Natural killer cell treated with Interleukin-12 subunit alpha and Interleukin-12 subunit beta and Interleukin-15 and Interleukin-18, amount 100 ng/mL, for 72 hours (primary cell): ENCODE measurements at places on chromosomes 7 and 10. TPM values are rescaled to one million over a fixed set of nuclear protein-coding genes. Genes with fewer than 3 reads are reported as not detected.

- H3K27ac ChIP-seq: no peak overlapping the region
- DNase-seq: no peak
- no peaks in the 10 kb centered on the region for H3K36me3 ChIP-seq
- no peak overlapping the region for H3K4me3 ChIP-seq
- no peaks in the 10 kb centered on the region for H3K4me1 ChIP-seq
These were observed 52.0 kb downstream of the C10orf90 start for GRCh38 chr10:126618466-126618865.

GRCh38 chr7:72441791-72442190 is 29.7 kb upstream of the CALN1 start:
- no peaks in the 10 kb centered on the region for H3K4me1 ChIP-seq
- H3K36me3 ChIP-seq: no peaks in the 10 kb centered on the region
- no peak for DNase-seq
- no peak overlapping the region for H3K27ac ChIP-seq

GRCh38 chr10:47266602-47267001 is 33.4 kb upstream of the GDF10 start:
- H3K4me3 ChIP-seq: no peak overlapping the region
- no peaks in the 10 kb centered on the region for H3K27me3 ChIP-seq
- H3K4me1 ChIP-seq: no peaks in the 10 kb centered on the region
- no peak overlapping the region for H3K27ac ChIP-seq

GRCh38 chr10:36462194-36462593 is 663.2 kb upstream of the ANKRD30A start:
- peaks cover 2% of the 10 kb centered on the region for H3K4me1 ChIP-seq
- no peaks in the 10 kb centered on the region for H3K27me3 ChIP-seq
- no peak for DNase-seq
- H3K4me3 ChIP-seq: no peak overlapping the region
- no peak overlapping the region for H3K27ac ChIP-seq

DNA sequence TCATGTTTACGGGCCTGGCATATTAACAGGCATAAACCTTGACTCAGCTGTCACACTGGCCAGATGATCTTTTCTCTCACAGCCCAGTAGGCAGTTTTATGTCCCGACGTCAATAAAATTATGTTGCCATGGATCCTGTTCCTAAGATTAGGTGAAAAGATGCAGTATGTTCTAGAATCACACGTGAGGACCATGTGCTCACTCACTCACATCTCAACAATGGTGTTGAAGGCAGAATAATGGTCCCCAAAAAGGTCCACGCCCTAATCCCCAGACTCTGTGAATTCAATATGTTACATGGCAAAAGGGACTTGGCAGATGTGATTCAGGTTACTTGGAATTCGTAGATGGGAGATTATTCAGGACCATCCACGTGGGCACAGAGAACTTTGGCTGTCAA is 3.5 kb downstream of the DOCK1 start:
- no peaks in the 10 kb centered on the region for H3K36me3 ChIP-seq
- H3K4me3 ChIP-seq: no peak overlapping the region
- peaks cover 18% of the 10 kb centered on the region for H3K27me3 ChIP-seq
- DNase-seq: no peak
- H3K4me1 ChIP-seq: peaks cover 6% of the 10 kb centered on the region
- H3K27ac ChIP-seq: no peak overlapping the region

GRCh38 chr7:146119002-146119401 is 2.4 kb downstream of the CNTNAP2 start:
- DNase-seq: no peak
- peaks cover 15% of the 10 kb centered on the region for H3K27me3 ChIP-seq
- no peak overlapping the region for H3K27ac ChIP-seq
- no peaks in the 10 kb centered on the region for H3K4me1 ChIP-seq

GRCh38 chr7:140229101-140229525 is 52.3 kb upstream of the KDM7A start:
- peaks cover 30% of the 10 kb centered on the region for H3K4me1 ChIP-seq
- H3K4me3 ChIP-seq: peak overlapping the region; percentile 95
- no peaks in the 10 kb centered on the region for H3K27me3 ChIP-seq
- no peaks in the 10 kb centered on the region for H3K36me3 ChIP-seq

DNA sequence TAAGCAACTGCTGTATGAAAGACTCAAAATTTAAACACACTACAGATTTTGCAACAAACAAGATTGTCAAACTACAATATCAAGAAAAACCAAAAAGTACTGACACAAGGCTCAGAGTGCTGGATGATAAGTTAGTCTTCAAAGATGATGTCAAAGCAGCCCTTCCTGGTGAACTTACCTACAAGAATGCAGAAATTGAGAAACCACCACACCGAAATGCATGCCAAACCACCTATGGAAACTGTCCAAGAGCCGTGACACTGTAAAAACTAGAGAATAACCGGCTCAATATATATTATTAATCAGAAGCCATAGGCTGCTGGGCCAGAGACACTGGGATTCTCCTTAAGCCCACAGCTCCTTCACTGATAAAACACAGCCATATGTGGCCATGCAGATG is 25.3 kb downstream of the DENND11 start:
- H3K27me3 ChIP-seq: no peaks in the 10 kb centered on the region
- peaks cover 15% of the 10 kb centered on the region for H3K36me3 ChIP-seq

- H3K4me1 ChIP-seq: peaks cover 4% of the 10 kb centered on the region
- no peak for DNase-seq
- H3K27ac ChIP-seq: no peak overlapping the region
- H3K36me3 ChIP-seq: peaks cover under 1% of the 10 kb centered on the region
- peaks cover 3% of the 10 kb centered on the region for H3K27me3 ChIP-seq
- H3K4me3 ChIP-seq: no peak overlapping the region
These were observed 8.6 kb upstream of the CPED1 start for GRCh38 chr7:120979765-120980499.

- no peaks in the 10 kb centered on the region for H3K36me3 ChIP-seq
- peaks cover 11% of the 10 kb centered on the region for H3K27me3 ChIP-seq
- H3K4me1 ChIP-seq: no peaks in the 10 kb centered on the region
These were observed 264.1 kb downstream of the PHF14 start for GRCh38 chr7:11237742-11238141.

- H3K27me3 ChIP-seq: peaks cover 46% of the 10 kb centered on the region
- no peak overlapping the region for H3K27ac ChIP-seq
- DNase-seq: no peak
- H3K4me3 ChIP-seq: peak overlapping the region; percentile 71
- peaks cover 19% of the 10 kb centered on the region for H3K4me1 ChIP-seq
- no peaks in the 10 kb centered on the region for H3K36me3 ChIP-seq
These were observed 21.7 kb downstream of the AMZ1 start for GRCh38 chr7:2709553-2710285.

GRCh38 chr7:104857458-104858425 is 156.3 kb upstream of the KMT2E start:
- H3K36me3 ChIP-seq: no peaks in the 10 kb centered on the region
- H3K27me3 ChIP-seq: peaks cover 11% of the 10 kb centered on the region
- no peak for DNase-seq
- H3K27ac ChIP-seq: peak overlapping the region; percentile 22
- peaks cover 9% of the 10 kb centered on the region for H3K4me1 ChIP-seq

- no peak for DNase-seq
- no peaks in the 10 kb centered on the region for H3K36me3 ChIP-seq
- peaks cover 23% of the 10 kb centered on the region for H3K27me3 ChIP-seq
- no peak overlapping the region for H3K27ac ChIP-seq
These were observed 26.8 kb upstream of the GRID1 start for GRCh38 chr10:86393362-86393761.

DNA sequence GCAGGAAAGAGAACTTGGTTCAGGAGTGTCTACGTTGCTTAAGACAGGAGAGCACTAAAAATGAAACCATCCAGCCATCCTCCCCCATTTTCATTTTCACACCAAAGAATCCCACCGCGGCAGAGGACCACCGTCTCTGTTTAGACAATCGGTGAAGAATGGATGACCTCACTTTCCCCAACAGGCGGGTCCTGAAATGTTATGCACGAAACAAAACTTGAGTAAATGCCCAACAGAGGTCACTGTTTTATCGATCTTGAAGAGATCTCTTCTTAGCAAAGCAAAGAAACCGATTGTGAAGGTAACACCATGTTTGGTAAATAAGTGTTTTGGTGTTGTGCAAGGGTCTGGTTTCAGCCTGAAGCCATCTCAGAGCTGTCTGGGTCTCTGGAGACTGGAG is 1.4 kb upstream of the IL6 start:
- H3K4me3 ChIP-seq: peak overlapping the region; percentile 93
- peaks cover 5% of the 10 kb centered on the region for H3K36me3 ChIP-seq
- peak overlapping the region; percentile 98 for H3K27ac ChIP-seq
- no peak for DNase-seq
- peaks cover 26% of the 10 kb centered on the region for H3K4me1 ChIP-seq

DNA sequence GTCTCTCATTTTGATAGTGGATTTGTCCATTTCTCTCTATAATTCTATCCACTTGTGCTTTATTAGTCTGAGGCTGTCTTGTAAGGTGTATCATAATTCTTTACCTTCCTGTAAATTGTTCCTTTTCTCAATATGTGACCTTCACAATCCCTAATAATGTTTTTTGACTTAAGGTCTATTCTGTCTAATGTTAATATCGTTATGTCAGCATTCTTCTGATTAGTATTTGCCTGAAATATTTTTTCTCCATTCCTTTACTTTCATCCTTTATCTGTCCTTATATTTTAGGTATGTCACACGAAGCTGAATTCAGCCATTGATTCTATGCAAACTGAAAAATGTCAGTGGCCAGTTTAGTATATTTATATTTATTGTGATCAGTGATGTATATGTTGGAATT is 99.8 kb downstream of the HBP1 start:
- no peak overlapping the region for H3K4me3 ChIP-seq
- H3K27ac ChIP-seq: no peak overlapping the region
- H3K4me1 ChIP-seq: no peaks in the 10 kb centered on the region
- H3K27me3 ChIP-seq: no peaks in the 10 kb centered on the region

DNA sequence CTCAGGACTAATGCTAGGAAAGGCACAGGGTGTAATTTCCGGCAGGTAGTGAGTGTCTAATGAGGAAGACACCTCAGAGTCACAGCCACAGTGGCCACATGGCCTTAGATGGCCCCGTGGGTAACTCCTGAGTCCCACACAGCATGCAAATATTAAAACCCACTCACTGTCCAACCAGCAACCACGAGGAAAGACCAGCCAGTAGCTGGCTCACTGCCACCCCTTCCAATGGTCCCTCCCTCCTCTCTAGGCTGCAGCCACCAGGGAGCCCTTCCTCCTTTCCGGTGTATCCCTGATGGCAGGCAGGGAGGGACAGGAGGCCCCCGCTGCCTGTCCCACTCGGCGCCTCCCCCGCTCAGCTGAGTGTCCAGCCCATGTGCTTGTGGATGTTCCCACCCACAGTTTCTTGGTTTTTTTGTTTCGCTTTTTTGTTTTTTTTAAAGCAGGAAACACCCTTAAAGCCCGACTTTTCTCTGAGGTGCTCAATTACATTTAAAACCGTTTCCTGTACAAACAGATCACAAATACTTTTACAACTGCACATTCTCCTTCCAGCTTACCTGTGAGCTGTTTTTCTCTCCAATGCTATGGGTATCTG is 9.2 kb downstream of the BNIP3 start:
- peak overlapping the region; percentile 63 for H3K4me3 ChIP-seq
- no peaks in the 10 kb centered on the region for H3K27me3 ChIP-seq
- H3K27ac ChIP-seq: peak overlapping the region; percentile 50
- no peak for DNase-seq
- H3K36me3 ChIP-seq: no peaks in the 10 kb centered on the region

- H3K36me3 ChIP-seq: no peaks in the 10 kb centered on the region
- no peak overlapping the region for H3K4me3 ChIP-seq
- H3K27ac ChIP-seq: no peak overlapping the region
- no peaks in the 10 kb centered on the region for H3K27me3 ChIP-seq
- no peak for DNase-seq
These were observed 325.9 kb upstream of the FZD1 start for GRCh38 chr7:90938371-90938770.

Gene LBX1
- not detected for total RNA-seq

Gene GRID2IP
- total RNA-seq: not detected

Gene FGFR2
- not detected for total RNA-seq

Gene NKX1-2
- not detected for total RNA-seq

Gene BAZ1B
- total RNA-seq: 132 TPM

Gene LAMB4
- not detected for total RNA-seq
